Stimulated activated CD4-positive, alpha-beta T cell treated with anti-CD3 and anti-CD28 coated beads, TNF-alpha, amount 100 ng/mL, for 1 hour (primary cell): ENCODE measurements at places on chromosomes 1 and 21.
A peak's percentile ranks its signal among the peaks of the same experiment; 100 is the strongest.

GRCh38 chr1:11600836-11601235 is 53.4 kb downstream of the FBXO2 start:
- no peak for DNase-seq

DNA sequence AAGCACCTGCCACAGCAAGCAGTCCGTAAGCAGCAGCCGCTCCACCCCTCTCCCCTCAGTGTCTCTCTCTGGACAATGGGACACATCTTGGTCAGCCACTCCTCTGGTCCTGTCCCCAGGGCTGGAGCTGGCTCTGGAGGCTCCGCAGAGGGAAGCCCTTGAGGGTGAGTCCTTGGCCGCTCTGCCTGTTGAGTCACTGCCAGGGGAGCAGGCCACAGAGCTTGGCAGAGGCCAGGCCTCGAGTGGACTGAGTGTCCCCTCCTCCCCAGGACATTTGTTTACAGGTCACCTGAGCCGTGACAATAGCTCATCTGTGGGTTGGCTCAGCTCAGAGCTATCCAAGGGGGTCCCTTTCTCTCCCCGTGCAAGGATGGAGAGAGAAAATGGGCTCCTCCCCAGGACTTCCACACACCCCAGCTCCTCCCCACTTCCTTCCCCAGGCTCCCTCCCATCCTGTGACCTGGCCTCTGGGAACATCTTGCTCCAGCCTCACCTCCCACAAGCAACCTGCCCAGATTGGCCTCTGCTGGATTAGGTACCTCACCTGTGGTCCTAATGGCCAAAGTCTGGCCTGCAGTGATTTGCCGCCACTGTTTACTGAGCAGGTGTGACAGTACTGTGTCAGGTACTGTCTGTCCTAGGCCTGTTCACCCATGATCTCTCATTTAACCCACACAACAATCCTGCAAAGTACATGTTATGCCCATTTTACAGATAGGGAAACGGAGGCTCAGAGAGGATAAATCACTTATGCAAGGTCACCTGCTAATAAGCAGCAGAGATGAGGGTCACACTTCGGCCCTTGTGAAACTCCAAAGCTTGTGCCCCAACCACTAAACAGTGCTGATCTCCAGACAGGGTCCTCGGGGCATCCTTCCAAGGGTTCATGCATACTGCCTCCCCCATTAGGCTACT is 4.8 kb downstream of the FAM131C start:
- no peak for DNase-seq

GRCh38 chr1:41898191-41898713 is 20.5 kb downstream of the HIVEP3 start:
- peak; percentile 55 for DNase-seq

DNA sequence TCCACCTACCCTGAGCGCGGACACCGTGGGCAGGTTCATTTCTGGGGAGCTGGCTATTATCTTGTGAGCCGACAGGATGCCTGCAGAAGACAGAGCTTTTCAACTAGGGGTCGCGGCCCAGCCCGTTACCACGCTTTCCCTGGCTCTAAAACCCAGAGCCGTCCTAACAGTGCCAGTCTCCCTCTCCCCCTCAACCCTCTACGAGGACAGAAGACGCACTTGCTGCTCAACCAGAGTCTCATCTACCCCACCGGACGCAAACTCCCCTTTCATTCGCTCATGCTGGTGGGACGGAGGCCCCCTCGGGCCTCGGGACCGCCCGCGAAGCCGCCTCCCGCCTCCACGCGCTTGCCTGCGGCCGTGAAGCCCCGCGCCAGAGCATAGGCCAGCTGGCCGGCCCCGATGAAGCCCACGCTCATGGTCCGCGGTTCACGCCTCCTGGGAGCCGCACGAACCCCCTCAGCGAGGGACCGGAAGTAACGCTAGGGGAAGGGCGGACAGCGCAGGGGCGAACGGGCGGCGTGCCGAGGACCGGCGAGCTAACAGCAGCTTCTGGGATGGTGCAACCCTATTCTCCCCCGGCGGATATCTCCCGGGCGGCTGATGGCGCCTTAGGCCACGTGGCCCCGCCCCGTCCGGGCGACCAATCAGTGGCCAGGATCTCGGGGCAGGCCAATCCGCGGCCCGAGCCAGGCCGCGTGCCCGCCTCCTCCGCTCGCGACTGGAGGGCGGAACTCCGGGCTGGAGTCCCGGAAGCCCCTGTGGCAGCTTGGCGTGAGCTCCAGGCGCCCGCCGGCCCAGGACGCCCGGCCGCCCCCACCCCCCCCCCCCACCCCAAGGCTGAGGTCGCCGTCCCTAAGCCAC is at the start of gene PYCR2:
PYCR2 (minus strand) TSS at position 559 of the 864 bp plus-strand sequence; CDS start at position 419, 140 bp downstream.
- DNase-seq = peak; percentile 87

GRCh38 chr1:207032528-207033017 is at the start of gene C1orf116:
Gene C1orf116 (minus strand): TSS chr1:207032756. CDS start chr1:207027598, 5,158 bp downstream.
- DNase-seq = no peak

- DNase-seq = no peak
These were observed 773.2 kb upstream of the ADAMTS5 start for GRCh38 chr21:27740084-27740483.

DNA sequence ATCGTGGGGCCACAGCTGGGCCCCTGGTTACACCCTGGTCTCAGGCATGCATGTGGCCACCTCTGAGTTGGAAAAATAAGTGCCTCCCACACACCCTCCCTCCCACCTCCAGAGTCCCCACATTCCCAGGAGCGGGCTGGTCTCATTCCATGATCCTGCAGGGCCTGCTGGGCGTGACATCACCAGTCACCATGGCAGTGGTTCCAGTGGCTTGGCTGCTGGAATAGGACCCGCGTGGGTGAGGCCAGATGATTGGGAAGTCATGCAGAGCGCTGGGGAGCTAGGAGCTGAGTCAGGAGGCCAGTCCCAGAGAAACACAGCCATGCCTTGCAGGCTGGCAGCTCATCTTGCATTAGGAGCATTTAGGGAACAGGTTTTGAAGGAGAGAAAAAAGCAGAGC is 125.4 kb upstream of the TMEM51 start:
- DNase-seq = no peak

DNA sequence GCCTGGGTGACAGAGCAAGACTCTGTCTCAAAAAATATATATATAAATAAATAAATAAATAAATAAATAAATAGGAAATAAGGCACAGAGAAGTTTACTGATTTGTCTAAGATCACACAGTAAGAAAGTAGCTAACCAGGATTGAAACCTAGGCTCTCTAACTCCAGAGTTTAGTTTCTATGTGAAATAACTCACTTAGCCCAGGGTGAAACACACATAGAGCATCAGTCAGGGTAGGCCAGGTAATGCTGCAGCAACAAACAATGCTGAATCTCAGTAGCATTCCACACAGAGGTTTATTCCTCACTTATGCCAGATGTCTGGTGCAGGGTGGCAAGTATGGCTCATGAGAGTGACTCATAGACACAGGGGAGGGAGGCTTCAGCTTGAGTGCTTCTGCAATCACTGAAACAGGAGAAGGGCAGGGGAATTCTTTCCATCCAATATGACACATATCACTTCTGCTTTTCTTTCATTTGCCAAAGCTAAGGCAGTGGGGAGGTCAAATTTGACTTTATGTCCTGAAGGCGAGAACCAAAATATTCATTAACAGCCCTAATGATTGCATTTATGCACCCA is 37.1 kb upstream of the KANK4 start:
- no peak for DNase-seq

DNA sequence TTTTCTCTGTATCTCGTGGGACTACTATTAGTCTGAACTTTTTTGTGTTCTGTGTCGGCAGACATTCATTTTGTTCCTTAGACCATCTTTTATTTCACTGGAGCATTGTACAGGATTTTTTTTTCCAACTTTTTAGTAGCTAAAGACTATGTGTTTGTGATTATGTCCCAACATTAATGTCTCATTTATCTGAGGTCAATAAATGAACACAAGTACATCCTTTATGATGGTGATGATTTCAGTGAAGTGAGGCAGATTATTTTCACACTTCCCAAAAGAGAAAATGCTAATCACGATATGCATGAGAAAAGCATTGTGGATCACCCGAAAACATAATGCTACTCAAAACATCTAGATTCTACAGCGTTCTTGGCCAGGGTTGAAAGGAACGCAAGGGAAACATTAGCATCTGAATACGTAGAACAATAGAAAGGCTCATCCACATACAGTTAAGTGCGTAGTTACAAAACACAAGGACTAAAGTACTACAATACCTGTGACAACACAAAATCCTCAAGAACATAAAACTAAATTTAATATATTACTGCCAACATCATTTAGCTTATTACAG is 981.7 kb upstream of the NCAM2 start:
- no peak for DNase-seq

DNA sequence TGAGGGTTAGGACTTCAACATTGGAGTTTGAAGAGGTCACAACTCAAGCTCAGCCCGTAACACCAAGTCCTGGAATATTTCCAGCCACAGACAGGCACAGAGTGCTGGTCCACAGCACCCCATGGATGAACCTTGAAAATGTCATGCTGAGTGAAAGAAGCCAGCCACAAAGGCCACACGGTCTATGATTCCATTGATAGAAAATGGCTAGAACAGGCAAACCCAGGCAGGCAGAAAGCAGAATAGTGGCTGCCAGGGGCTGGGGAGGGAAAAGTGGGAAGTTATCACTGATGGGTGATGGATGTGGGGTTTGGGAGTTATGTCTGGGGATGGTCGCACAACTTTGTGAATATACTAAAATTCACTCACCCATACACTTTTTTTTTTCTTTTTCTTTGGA is 21.3 kb downstream of the MX1 start:
- no peak for DNase-seq

DNA sequence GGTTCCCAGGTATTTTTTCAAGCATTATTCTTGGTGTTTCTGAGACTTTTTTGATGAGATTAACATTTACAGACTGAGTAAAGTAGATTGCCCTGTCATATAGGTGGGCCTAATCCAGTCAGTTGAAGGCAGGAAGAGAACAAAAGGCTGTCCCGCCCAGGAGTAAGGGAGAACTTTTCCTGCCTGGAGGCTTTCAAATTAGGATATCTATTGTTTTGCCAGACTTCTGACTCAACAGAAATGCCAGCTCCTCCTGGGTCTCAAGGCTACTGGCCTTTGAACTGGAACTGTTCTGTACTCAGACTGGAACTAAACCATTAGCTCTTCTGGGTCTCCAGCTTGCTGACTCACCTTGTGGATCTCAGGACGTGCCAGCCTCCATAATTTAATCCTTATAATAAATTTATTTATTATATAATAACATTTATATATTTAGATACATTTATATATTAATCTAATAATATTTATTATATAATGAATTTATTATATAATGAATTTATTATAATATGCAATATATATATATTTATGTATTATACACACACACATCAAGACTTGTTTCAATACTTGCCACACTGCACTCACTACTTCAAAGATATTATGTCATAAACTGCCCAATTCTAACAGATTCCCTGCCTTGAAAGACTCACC is 510.8 kb upstream of the B3GALT2 start:
- no peak for DNase-seq

GRCh38 chr21:31107176-31107785 is 69.0 kb upstream of the KRTAP19-8 start:
- DNase-seq = no peak

DNA sequence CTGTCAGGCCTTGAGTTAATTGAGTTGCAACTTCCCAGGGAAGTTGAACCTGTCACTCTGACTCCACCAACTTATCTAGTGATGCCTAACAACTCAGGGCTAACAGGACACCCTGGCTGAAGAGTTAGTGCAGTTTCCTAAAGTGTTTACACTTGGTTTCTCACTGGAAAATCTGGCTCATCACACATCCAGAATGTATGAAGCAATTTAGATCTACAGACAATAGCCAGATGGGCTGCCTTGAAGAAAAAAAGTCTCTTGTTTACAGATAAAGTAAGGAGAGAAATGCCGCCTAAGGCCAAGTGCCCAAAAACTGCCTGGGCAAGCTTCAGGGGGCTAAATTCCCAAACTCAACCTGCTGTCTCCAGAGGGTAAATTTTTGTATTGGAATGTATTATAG is 446.3 kb upstream of the NCAM2 start:
- no peak for DNase-seq

- DNase-seq = no peak
These were observed 198.9 kb upstream of the UBE2U start for GRCh38 chr1:64004451-64005025.

GRCh38 chr1:152013664-152014237 is 20.1 kb upstream of the S100A10 start:
- DNase-seq = no peak

- DNase-seq = no peak
These were observed 184.1 kb downstream of the URB2 start for GRCh38 chr1:229810140-229810539.

GRCh38 chr1:64940025-64940424 is 26.3 kb downstream of the JAK1 start:
- no peak for DNase-seq

DNA sequence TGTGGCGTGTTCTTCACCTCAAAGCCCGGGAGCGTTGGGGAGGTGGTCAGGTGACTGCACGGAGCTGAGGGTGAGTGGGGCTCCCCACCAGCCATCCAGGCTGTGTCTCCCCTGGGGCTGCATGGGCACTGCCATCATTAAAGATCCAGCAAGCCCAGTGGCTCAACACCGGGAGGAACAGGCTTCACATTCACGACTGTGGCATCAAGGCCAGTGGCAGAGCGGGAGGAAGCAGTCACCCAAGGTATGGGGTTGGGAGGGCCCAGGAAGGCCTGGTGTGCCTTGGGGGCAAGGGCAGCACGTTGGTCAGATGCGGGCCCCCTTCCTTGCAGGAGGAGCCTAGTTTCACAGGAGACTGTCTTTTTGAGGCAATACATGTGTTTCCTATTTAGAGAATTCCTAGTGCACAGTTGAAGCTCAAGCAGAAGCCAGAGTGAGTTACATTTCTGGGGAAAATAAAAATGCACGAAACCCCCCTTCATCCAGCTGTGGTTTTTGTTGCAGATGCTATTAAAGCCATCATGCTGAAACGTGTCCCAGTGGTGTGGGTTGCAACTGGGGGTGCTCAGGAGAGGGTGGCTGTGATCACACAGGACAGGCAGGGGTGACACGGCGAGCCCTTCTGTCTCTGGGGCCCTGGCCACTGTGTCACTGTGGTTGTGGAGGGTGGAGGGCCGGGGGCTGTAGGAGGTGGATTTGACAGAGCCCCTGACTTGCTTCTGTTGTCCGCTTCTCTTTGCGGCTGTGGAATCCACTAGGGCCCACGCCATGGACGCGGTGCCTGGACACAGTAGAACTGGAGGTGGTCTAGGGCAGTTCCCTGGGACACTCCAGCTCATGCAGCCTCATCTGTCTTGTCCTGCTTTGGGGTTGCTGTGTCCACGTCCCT is 34.1 kb downstream of the SNAP47 start:
- no peak for DNase-seq

GRCh38 chr1:87000460-87000859 is 86.0 kb downstream of the HS2ST1 start:
- no peak for DNase-seq

DNA sequence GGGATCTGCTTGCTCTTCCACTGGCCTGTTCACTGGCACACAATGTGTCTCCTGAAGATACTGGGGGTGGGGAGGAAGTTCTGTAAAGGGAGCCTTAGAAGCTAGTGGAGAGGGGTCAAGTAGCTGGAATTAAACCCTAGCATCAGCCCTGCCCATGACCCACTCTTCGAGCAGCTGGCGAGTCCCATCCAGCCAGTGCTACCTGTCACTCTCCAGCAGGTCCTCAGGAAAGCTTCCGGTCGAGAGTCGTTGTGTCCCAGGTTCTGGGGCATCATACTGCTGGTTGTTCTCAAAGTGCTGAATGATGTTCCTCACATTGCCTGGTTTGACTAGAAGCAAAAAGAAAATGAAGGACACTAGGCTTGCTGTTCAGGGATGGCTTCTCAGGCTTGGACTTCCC is 30.9 kb downstream of the LRRC71 start:
- DNase-seq = no peak
